ENCODE measurements at places on chromosomes 12 and 14. TPM values are rescaled to one million over a fixed set of nuclear protein-coding genes. Genes with fewer than 3 reads are reported as not detected.

TAS2R46 gene
- polyA plus RNA-seq: 0.13 TPM

DNA sequence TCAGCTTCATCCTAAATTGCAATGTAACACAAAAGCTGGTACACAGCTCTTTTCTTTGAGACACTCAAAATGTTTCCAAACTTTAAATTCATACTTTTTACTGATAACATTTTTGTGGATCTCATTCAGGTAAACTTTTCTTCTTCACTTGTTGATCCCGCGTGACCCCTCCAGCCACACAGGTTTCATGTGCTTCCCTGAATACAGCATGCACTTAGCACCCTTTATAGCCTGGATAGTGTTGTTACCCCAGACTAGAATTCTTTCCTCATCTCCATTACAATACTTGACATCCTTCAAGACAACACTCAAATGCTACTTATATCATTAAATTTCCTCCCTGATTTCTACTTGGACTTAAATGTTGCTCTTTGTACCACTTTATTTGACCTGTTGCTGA, 373.4 kb downstream of the RAD51B start:
- no peaks in the 10 kb centered on the region for H3K36me3 ChIP-seq
- H3K27ac ChIP-seq: peak overlapping the region; percentile 57
- H3K27me3 ChIP-seq: no peaks in the 10 kb centered on the region
- no peak overlapping the region for H3K4me3 ChIP-seq

DNA sequence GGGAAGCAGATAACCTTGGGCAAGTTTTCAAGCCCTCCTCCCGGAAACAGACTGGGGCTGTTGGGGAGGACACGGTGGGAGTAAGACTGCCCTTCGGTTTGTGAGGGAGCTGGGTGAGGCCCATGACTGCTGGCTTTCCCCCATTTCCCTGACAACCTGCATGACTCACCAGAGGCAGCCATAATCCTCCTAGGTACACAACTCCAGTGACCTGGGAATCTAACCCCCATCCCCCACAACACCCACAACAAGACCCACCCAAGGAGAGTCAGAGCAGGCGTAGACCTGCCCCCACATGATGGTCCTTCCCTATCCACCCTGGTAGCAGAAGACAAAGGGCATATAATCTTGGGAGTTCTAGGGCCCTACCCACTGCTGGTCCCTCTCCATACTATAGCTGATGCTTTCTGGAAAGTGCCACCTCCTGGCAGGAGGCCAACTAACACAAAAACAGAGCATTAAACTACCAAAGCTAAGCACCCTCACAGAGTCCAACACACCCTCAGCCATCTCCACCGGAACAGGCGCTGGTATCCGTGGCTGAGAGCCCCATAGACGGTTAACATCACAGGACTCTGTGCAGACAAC, 14.8 kb downstream of the DDX24 start:
- H3K4me3 ChIP-seq: no peak overlapping the region
- H3K4me1 ChIP-seq: peaks cover 6% of the 10 kb centered on the region
- H3K36me3 ChIP-seq: peaks cover 14% of the 10 kb centered on the region
- H3K27ac ChIP-seq: no peak overlapping the region

DNA sequence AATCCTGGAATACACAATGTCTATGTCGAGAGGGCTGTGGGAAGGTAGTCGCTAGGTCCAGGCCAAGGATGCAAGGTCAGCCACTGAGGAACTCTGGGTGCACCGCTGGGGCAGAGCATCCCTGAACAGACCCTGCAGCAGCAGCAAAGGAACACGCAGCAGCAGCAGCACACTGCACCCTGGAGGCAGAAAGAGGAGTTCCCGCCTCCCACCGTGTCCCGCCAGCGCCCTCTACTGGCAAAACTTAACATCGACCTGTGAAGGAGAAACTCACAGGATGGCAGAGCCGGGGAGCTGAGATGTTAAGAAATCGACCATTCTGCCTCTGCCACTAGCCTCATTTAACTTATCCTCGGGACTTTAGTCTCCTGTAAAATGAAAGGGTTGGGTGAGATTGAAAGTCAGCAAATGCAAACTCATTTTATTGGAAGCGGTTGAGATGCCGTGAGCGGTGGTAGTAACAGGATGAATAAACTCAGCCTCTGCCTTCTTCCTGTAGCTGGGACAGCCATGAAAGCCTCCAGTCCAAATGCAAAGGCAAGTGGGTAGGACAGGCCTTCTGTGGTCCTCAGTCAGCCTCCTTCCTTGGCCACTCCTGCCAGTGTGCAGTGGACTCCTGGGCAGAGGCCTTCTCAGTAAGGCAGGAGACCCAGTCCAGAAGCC, 45.6 kb downstream of the STAB2 start:
- no peak for DNase-seq
- no peak overlapping the region for H3K27ac ChIP-seq
- no peaks in the 10 kb centered on the region for H3K4me1 ChIP-seq
- H3K4me3 ChIP-seq: no peak overlapping the region

DNA sequence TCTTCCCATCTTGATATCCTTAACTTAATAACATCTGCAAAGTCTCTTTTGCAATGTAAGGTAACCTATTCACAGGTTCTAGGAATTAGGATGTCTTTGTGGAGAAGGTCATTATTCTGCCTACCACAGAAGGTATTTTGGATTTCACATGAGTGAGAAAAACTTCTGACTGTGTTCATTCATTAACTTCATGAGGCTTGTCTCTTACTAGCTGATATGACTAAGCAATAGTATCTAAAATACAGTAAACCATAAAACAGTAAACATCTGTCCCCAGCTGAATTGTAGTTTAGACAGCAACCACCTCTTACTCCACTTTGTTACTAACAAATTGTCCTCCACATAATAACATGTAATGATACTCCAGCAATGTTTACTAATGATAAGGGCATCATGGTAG, 198.1 kb downstream of the SEC23A start:
- no peaks in the 10 kb centered on the region for H3K27me3 ChIP-seq
- no peaks in the 10 kb centered on the region for H3K4me1 ChIP-seq
- no peak overlapping the region for H3K27ac ChIP-seq
- no peak overlapping the region for H3K4me3 ChIP-seq
- DNase-seq: no peak
